Fibroblast of lung (primary cell): ENCODE measurements at places on chromosomes 4 and X.
A peak's percentile ranks its signal among the peaks of the same experiment; 100 is the strongest.

GRCh38 chr4:176882206-176882605 lies 89.5 kb upstream of the VEGFC start:
- H3K27ac ChIP-seq: no peak overlapping the region
- H3K36me3 ChIP-seq: no peaks in the 10 kb centered on the region
- DNase-seq: no peak
- no peaks in the 10 kb centered on the region for H3K27me3 ChIP-seq
- H3K4me3 ChIP-seq: no peak overlapping the region

- H3K27ac ChIP-seq: no peak overlapping the region
- no peaks in the 10 kb centered on the region for H3K4me1 ChIP-seq
- DNase-seq: no peak
- H3K4me3 ChIP-seq: no peak overlapping the region
These were observed 25.3 kb downstream of the DCHS2 start for GRCh38 chr4:154466336-154466735.

DNA sequence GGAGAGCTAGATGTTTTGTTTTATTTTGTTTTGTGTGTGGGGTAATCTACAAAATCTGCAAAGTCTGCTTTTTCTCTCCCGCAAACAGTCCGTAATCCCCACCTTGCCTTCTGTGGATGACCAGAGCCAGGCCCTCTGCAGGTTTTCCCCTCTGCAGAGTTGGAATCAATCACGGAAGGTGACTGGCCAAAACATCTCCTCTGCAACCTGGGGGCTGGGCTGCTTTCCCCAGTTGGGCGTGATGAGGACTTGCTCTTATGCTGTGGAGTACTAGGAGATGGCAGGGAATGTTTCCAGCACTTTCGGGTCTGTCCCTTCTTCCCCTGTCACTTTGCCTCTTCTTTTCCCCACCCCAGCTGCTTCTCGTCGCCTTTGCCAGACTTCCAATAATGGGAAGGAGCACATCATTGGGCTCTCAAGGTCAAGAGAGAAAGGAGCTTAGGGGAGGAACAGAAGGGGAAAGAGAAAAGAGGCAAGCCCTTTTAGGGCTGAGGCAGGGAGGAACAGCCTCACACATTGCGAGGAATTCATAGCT lies 1.1 kb downstream of the TMEM35A start:
- H3K4me1 ChIP-seq: no peaks in the 10 kb centered on the region
- no peak for DNase-seq
- no peaks in the 10 kb centered on the region for H3K36me3 ChIP-seq
- H3K4me3 ChIP-seq: peak overlapping the region; percentile 70
- no peaks in the 10 kb centered on the region for H3K27me3 ChIP-seq

GRCh38 chr4:182644683-182645050 lies 272.5 kb downstream of the DCTD start:
- H3K4me3 ChIP-seq: no peak overlapping the region
- no peaks in the 10 kb centered on the region for H3K4me1 ChIP-seq
- no peaks in the 10 kb centered on the region for H3K27me3 ChIP-seq
- peak; percentile 87 for DNase-seq

DNA sequence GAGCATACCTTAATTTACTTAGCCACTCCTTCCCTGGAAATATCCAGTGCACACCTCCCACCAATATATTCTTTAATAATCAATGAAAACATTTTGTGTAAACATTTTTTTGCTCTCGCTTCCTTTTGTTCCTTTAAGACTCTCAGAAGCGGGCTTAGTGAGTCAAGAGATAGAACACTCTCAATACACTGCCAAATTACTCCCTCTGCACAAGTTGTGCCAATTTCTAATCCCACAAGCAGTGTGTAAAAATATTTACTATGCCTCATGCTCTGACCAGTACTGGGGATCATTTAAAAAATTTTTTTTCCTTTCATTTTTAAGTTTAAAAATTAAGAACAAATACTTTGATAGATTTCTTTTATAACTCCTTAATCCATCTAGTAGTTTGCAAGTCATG lies 5.1 kb downstream of the MORF4L2 start:
- no peaks in the 10 kb centered on the region for H3K27me3 ChIP-seq
- peaks cover 2% of the 10 kb centered on the region for H3K36me3 ChIP-seq
- DNase-seq: no peak
- peaks cover 10% of the 10 kb centered on the region for H3K4me1 ChIP-seq

DNA sequence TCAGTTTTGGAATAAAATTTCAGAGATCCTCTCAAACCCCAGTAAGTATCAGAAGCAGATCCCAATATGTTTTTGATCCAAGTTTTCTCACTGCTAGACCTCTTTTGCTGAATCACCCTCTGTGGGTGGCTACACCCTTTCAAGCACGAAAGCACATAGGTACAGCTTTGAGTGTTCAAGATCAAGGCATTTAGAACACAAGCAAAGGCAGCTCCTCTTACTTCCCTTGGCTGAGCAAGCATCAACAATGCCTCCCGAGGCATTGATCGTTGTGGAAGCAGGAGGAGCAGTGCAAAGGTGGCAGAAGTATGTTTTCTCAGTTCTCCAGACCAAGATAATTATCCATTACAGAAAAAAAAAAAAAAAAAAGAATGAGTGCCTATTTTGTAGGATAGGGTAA lies 72.0 kb upstream of the TSPAN7 start:
- DNase-seq: no peak

- no peaks in the 10 kb centered on the region for H3K27me3 ChIP-seq
- no peak overlapping the region for H3K4me3 ChIP-seq
These were observed 459.9 kb upstream of the BOD1L1 start for GRCh38 chr4:14087459-14087858.

GRCh38 chrX:133302775-133303445 lies 84.8 kb upstream of the TFDP3 start:
- no peaks in the 10 kb centered on the region for H3K27me3 ChIP-seq
- DNase-seq: no peak
- H3K36me3 ChIP-seq: no peaks in the 10 kb centered on the region
- H3K4me1 ChIP-seq: no peaks in the 10 kb centered on the region
- no peak overlapping the region for H3K27ac ChIP-seq

DNA sequence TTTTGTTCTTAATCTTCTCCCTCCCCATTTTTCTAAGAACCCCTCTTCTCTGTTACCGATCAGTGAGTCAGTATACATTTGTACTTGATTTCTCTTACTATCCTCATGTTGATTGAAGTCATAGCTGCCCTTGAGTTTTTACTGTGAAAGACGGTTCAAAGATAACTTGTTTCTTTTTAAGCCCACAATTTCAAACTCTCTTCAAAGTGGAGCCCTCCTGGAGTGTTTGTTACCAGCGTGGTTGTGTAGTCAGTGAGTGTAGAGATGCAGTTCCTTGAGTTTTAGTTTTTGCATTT lies 7.9 kb downstream of the PPP1R3F start:
- no peaks in the 10 kb centered on the region for H3K27me3 ChIP-seq
- no peak overlapping the region for H3K4me3 ChIP-seq
- no peaks in the 10 kb centered on the region for H3K4me1 ChIP-seq
- H3K27ac ChIP-seq: no peak overlapping the region

DNA sequence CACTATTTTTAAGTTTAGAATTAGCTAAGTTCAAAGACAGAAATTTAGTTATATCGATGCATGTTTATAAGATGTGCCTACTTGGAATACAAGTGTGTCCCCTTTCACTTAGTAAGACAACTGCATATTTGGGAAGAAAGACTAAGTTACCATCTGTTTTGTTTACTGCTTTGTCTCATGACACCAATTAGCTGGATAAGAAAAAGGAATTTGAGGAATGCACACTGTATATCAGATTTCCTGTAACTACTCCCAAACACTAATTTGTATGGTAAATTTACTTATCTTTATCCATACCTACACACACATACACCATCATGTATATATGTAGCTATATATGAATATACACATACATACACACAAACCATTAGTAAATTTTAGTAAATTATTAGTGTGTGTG lies 1442.8 kb upstream of the IGFBP7 start:
- H3K4me1 ChIP-seq: no peaks in the 10 kb centered on the region
- no peaks in the 10 kb centered on the region for H3K36me3 ChIP-seq
- H3K4me3 ChIP-seq: no peak overlapping the region
- no peak overlapping the region for H3K27ac ChIP-seq
- H3K27me3 ChIP-seq: no peaks in the 10 kb centered on the region

GRCh38 chrX:11481035-11481434 lies 184.7 kb downstream of the ARHGAP6 start:
- no peak for DNase-seq
- no peak overlapping the region for H3K27ac ChIP-seq
- H3K4me1 ChIP-seq: no peaks in the 10 kb centered on the region
- no peak overlapping the region for H3K4me3 ChIP-seq
- H3K27me3 ChIP-seq: no peaks in the 10 kb centered on the region

DNA sequence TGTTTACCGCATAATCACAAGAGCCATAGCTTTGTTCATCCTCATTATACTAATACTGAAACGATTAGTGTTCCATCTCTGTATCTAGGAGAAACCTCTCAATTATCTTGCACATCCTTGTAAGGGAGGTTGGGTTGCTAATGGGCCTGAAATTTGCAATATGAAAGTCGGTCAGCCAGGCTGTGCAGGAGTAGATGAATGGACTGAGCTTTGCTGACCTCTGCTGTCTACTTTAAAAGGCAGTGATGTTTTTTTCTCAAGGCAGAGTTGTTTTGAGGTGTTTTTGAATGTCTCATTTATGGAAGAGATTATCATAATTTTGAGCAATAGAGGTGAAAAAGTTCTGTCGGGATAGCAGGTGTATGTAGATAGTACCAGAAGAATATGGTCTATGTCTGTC lies 47.9 kb upstream of the LINC00632 start:
- H3K36me3 ChIP-seq: no peaks in the 10 kb centered on the region
- no peaks in the 10 kb centered on the region for H3K27me3 ChIP-seq
- no peak overlapping the region for H3K4me3 ChIP-seq
- H3K4me1 ChIP-seq: no peaks in the 10 kb centered on the region
- no peak overlapping the region for H3K27ac ChIP-seq

GRCh38 chrX:155998761-155999510 lies 1.4 kb downstream of the IL9R start:
- H3K27ac ChIP-seq: no peak overlapping the region
- no peak for DNase-seq
- H3K27me3 ChIP-seq: no peaks in the 10 kb centered on the region
- no peaks in the 10 kb centered on the region for H3K4me1 ChIP-seq
- H3K4me3 ChIP-seq: no peak overlapping the region

- no peaks in the 10 kb centered on the region for H3K4me1 ChIP-seq
- H3K27ac ChIP-seq: no peak overlapping the region
- no peaks in the 10 kb centered on the region for H3K36me3 ChIP-seq
- H3K4me3 ChIP-seq: no peak overlapping the region
- no peak for DNase-seq
- H3K27me3 ChIP-seq: no peaks in the 10 kb centered on the region
These were observed 99.4 kb downstream of the FRAS1 start for GRCh38 chr4:78156520-78156919.

DNA sequence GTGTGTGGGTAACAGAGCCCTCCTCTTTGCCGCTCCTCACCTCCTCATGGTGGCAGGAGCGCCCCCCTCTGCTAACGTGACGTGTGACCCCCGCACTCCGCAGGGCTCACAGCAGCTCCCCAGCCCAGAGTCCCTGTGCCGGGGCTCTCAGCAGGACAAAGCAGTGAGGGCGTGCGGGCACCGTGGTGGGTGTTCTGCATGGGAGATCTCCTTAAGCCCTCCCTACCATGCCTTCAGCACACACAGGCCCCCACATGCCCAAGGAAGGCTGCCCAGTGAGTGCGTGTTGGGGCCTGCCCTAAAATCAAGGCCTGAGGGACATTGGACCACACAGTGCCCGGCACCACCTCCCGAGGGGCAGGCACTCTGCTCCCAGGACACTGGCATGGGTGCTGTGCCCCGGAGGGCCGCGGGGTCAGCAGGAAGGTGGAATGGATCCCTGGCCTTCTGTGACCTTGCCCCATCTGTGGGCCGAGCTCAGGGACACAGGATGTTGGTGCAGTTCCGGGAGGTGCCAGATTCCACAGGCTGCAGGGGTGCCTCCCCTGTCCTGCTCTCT lies 10.1 kb downstream of the PSAPL1 start:
- H3K27ac ChIP-seq: no peak overlapping the region
- no peak overlapping the region for H3K4me3 ChIP-seq
- no peaks in the 10 kb centered on the region for H3K4me1 ChIP-seq
- no peak for DNase-seq
- H3K27me3 ChIP-seq: no peaks in the 10 kb centered on the region

- H3K4me3 ChIP-seq: no peak overlapping the region
- H3K36me3 ChIP-seq: no peaks in the 10 kb centered on the region
- no peak overlapping the region for H3K27ac ChIP-seq
- DNase-seq: no peak
- no peaks in the 10 kb centered on the region for H3K4me1 ChIP-seq
- no peaks in the 10 kb centered on the region for H3K27me3 ChIP-seq
These were observed 39.5 kb downstream of the WDR13 start for GRCh38 chrX:48636776-48637175.

- H3K27ac ChIP-seq: no peak overlapping the region
- no peak for DNase-seq
- H3K27me3 ChIP-seq: no peaks in the 10 kb centered on the region
- no peaks in the 10 kb centered on the region for H3K36me3 ChIP-seq
- no peaks in the 10 kb centered on the region for H3K4me1 ChIP-seq
- no peak overlapping the region for H3K4me3 ChIP-seq
These were observed 165.9 kb upstream of the TLL1 start for GRCh38 chr4:165707128-165707527.

DNA sequence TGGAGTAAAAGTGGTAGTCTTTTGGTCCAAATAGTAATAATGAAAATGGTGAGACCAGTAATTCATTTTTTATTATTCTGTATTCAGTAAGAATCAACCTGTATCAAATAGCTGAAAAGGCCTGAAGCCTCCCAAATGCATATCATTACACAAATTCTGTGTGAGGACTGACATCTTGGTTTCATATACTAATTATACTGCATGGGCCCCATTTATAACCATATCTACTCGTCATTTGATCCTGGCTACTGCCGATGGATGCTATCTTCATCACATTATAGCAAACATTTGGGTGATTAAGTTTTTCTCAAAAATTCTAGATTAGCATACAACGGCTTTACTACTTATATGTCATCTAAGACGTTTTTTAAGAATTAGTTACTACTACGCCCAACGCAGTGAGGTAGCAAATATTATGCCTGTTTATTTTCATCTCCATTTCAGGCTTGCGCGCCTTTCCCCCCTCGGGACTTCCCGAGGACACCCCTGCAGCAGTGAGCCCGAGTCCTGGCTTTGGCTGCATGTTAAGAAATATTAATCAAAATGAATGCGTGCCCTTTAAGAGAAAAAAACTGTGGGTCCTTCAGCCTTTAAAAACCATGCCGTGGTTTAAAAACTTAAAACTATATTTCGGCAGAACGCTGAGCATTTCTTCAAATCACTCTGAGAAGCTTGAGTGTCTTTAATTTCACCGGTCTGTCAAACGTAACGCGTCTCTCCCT lies 814 bp upstream of the MMAA start:
- peak overlapping the region; percentile 94 for H3K4me3 ChIP-seq
- peak overlapping the region; percentile 86 for H3K27ac ChIP-seq
- DNase-seq: no peak
- H3K4me1 ChIP-seq: no peaks in the 10 kb centered on the region

GRCh38 chrX:13816176-13816575 lies 717 bp downstream of the GPM6B start:
- H3K36me3 ChIP-seq: no peaks in the 10 kb centered on the region
- no peaks in the 10 kb centered on the region for H3K27me3 ChIP-seq

GRCh38 chr4:25481648-25482047 lies 104.6 kb downstream of the ANAPC4 start:
- no peaks in the 10 kb centered on the region for H3K36me3 ChIP-seq
- no peak overlapping the region for H3K4me3 ChIP-seq
- H3K27ac ChIP-seq: no peak overlapping the region
- H3K4me1 ChIP-seq: no peaks in the 10 kb centered on the region
- no peak for DNase-seq
- H3K27me3 ChIP-seq: no peaks in the 10 kb centered on the region
